ENCODE measurements at places on chromosomes 16 and 17. TPM values are rescaled to one million over a fixed set of nuclear protein-coding genes. Genes with fewer than 3 reads are reported as not detected.

Gene KRTAP9-2
- not detected for polyA plus RNA-seq

Gene SPNS3
- not detected for polyA plus RNA-seq

Gene AATF
- polyA plus RNA-seq: 185 TPM

Gene PLA2G10
- polyA plus RNA-seq: 0.73 TPM
